Cardiac muscle cell (in vitro differentiated cells and primary cell): ENCODE measurements at places on chromosomes 4 and X. TPM values are rescaled to one million over a fixed set of nuclear protein-coding genes. Genes with fewer than 3 reads are reported as not detected.
A peak's percentile ranks its signal among the peaks of the same experiment; 100 is the strongest.

DNA sequence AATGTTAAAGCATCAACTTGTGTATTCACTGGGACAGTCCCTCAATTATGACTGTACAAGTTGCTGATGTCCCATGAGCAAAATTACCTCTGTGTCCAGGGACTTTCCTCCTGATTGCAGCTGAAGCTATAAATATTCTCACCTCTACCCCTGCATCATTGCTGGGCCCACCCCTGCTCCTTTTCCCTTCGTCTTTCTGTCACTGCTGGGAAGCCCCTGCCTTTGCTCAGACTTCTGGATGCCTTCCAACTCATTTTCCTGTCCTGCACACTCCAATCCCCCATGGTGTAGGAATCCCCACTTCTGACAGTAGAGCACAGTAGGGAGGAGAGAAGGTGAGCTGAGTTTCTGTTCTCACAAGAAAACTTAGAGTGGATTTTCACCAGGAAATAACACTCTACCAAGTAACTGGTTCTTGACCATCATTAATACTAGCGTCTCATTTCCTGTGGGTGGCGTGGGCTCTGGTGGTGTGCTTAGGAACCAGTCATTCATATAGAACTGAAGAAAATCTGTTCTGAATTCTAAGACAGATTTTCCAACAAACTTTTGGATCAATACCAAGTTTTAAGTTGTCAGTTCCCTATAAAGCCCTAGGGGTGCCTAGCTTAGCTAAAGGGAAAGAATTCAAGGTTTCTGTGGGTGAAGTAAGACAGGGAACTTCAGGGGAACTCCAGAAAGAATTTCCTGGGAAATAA, 136.2 kb upstream of the MED14 start:
- H3K4me3 ChIP-seq: no peak overlapping the region
- DNase-seq: peak; percentile 13
- H3K36me3 ChIP-seq: no peaks in the 10 kb centered on the region
- peaks cover 8% of the 10 kb centered on the region for H3K4me1 ChIP-seq
- no peaks in the 10 kb centered on the region for H3K27me3 ChIP-seq

HSFX4 gene
- total RNA-seq: not detected in 2 replicates

BRCC3 gene
- 6.0 and 7.6 TPM in 2 replicates for total RNA-seq

PHKA2 gene
- 25.0 and 47.3 TPM in 2 replicates for total RNA-seq

- DNase-seq: no peak
- H3K27me3 ChIP-seq: no peaks in the 10 kb centered on the region
- no peaks in the 10 kb centered on the region for H3K4me1 ChIP-seq
These were observed 81.4 kb downstream of the EVC2 start for GRCh38 chr4:5626913-5627312.
